ENCODE measurements at places on chromosomes 7 and 10.

- no peak for DNase-seq
These were observed 11.5 kb downstream of the TPK1 start for GRCh38 chr7:144824360-144824759.

DNA sequence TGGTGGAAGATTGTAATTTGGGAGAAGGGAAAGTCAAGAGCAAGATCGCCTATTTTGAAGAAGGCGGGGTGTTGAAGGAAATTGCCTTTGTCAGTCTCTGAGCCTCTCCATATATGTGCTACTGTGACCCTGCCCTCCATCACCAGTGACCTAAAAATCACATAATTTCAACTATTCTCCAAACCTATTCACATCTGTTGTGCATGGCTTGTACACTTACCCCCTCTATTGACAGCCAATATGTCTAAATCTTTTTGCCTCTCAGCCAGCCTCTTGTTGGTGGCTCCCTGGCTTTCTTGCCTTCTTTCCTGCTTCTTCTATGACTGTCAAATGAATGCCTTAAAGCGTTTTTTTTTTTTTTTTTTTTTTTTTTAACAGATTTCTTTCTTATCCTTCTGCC is 295.6 kb downstream of the AUTS2 start:
- DNase-seq, result no peak

- DNase-seq, result no peak
These were observed 35.1 kb downstream of the RCC1L start for GRCh38 chr7:75038508-75038907.

DNA sequence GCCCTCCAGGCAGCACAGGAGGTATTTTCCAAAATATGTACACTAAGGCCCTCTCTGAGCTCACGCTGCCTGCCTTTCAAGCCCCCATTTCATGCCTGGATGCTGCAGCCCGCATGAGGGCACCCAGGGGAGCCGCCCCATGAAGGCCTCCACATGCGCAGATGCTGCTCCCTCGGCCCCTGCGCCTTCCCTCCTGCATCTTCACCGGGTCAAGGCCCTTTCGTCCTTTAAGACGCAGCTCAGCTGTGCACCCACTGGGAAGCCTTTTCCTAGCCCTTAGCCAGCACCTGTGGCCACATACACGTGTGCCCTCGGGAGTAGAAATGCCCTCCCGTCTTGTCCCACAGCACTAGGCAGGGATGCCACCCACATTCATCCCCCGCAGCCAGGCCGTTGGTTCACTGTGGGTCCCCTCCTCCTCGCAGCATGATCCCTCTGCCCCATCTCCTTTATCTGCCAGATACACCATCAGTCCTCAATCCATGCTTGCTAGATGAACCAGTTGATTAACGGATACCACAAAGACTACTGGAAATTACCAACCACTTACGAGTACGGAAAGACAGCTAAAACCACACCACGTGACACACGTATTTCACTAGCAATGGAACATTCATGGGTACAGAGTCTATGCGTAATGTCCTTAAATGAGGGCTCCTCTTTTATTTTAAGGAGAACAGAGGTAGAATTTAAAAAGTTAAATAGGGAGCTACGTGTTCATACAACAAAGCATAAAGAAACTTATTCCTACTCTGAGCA is 278.0 kb downstream of the TNS3 start:
- DNase-seq, result no peak

- DNase-seq, result no peak
These were observed 179.1 kb upstream of the STEAP4 start for GRCh38 chr7:88485821-88486220.

DNA sequence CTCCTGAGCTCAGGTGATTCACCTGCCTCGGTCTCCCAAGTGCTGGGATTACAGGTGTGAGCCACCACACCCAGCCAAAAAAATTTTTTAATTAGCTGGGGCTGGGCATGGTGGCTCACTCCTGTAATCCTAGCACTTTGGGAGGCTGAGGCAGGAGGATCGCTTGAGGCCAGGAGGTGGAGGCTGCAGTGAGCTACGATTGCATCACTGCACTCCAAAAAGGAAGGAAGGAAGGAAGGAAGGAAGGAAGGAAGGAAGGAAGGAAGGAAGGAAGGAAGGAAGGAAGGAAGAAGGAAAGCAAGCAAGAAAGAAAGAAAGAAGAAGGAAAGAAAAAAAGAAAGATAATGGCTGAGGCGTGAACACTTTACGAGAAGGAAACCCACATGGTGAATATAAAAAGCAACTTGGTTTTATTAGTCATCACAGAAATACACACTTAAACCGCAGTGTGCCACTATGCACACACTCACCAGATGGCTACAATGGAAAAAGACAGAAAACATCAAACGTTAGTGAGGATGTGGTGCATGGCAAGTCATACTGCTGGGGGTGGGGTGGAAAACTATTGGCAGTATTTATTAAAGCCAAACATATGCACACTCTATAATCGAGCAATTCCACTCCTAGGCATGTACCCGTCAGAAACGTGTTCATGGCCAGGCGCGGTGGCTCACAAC is 4.4 kb upstream of the CCL26 start:
- DNase-seq, result peak; percentile 26

DNA sequence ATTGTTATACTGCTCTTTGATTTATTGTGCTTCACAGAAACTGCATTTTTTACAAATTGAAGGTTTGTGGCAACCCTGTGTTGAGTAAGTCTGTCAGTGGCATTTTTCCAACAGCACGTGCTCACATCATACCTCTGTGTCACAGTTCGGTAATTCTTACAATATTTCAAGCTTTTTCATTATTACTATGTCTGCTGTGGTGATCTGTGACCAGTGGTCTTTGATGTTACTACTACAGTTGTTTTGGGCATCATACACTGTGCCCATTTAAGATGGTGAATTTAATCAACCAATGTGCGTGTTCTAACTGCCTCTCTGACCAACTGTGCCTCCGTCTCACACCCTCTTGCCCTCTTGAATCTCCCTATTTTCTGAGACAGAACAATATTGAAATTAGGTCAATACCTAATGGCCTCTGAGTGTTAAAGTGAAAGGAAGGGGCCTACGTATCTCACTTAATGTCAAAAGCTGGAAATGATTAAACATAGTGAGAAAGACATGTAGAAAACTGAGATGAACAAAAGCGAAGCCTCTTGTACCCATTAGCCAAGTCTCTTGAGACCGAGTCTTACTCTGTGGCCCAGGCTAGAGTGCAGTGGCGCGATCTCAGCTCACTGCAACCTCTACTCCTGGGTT is 20.2 kb upstream of the ASL start:
- no peak for DNase-seq

GRCh38 chr10:89478739-89479654 is 56.4 kb downstream of the SLC16A12 start:
- DNase-seq, result no peak

DNA sequence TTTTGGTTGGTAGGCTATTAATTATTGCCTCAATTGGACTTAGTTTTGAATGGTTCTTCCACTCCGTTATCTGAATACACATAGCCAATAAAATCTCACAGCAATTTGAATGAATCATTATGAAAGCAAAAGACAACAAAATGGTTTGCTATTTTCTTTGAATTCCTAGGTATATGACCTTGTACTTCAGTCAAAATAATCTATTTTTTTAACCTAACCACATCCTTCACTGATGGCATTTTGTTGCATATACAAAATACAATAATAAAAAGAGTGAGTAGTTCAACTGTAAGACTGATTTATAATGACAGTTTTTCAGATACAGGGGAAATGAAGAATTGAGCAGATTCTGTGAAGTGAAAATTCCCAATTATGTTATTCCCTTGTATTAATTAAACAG is 433.1 kb downstream of the HTR7 start:
- no peak for DNase-seq

GRCh38 chr10:46247808-46248569 is 38.8 kb upstream of the ANTXRL start:
- no peak for DNase-seq

GRCh38 chr7:84009051-84009450 is 185.5 kb downstream of the SEMA3A start:
- no peak for DNase-seq

GRCh38 chr10:121154846-121155245 is 303.7 kb downstream of the WDR11 start:
- no peak for DNase-seq

DNA sequence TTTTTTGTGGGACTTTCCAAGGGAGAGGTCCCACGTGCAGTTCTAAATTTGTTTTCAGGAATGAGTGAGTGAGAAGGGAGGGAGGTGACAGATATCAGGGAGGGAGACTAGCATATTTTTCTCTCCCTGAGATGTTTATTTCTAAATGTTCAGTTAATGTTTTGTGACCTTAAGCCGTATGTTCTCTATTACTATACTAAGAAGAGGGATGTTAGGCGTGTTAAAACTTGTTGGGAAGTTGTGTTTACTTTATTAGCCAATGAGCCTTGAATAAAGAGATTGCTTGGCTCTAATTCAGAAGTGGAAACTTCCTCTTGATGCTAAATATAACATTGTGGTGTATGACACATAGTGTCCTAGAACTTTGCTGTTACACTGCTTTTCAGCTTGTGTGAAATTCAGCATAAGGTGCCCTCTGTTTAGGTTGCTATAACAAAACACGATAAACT is 37.3 kb downstream of the DNAH11 start:
- DNase-seq, result no peak

DNA sequence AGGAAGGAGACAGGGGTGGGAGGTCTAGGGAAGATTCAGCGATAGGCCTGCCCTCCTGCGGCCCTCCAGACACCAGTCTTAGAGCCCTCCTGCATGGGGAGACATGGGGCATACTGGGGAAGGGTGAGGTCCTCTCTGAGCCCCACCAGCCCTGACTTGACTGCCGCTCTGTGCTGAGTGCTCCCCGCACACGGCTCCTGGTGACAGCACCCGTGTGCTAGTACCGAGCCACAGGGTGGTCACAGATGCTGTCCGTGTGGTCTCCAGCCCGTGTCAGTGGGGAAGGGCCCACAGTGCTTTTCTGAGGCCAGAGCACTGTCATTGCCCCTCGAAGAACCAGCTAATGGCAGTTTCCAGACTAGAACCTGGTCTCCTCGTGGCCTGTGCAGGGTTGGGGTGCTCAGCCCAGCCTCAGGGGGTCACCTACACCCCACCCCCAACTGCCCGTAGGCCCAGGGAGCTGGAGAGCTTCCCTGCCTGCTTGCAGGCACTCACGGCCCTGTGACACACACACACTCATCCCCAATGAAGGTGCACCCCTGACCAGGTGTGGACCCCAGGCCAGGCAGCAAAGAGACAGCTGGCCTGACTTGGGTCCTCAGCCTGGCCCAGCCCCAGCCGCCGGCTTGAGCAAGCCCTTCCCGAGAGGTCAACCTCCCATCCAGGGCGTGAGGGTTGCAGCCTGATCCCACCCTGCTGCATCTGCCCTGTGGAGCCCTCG is 86.0 kb upstream of the RET start:
- DNase-seq, result no peak

GRCh38 chr7:128869138-128869943 is 6.7 kb downstream of the ATP6V1F start:
- DNase-seq, result no peak

DNA sequence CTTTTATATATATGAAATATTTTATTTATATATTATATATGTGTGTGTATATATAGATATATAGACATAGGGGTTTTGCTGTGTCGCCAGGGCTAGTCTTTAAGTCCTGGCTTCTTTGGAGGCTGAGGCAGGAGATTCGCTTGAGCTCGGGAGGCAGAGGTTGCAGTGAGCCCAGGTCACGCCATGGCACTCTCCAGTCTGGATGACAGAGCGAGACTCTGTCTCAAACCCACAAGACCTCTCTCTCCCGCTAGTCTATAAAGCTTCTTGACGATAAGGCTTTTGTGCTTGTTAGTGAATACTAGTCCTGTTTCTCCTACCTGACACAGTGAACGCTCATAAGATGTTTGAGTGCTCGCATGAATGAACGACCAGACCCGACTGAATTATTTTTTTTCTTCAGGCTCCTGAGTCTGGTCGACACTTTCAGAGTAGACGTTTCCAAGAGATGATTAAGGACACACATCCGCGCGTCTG is 577 bp upstream of the DDX21 start:
- DNase-seq, result no peak

DNA sequence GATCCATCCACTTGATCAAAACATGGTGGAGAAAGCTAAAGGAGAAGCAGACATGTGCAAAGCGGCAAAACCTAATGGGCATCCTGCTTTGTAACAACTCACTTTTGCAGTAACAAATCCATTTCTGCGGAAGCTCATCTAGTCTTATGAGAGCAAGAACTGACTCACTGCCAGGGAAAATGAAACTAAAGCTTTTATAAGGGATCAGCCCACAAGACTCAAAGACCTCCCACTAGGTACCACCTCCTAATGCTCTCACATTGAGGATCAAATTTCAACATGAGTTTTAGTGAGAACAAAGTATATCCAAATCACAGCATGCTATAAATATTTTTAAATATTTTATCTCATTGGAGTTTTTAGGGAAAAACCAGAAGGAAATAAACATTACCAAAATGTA is 120.1 kb upstream of the GNAI1 start:
- DNase-seq, result no peak

DNA sequence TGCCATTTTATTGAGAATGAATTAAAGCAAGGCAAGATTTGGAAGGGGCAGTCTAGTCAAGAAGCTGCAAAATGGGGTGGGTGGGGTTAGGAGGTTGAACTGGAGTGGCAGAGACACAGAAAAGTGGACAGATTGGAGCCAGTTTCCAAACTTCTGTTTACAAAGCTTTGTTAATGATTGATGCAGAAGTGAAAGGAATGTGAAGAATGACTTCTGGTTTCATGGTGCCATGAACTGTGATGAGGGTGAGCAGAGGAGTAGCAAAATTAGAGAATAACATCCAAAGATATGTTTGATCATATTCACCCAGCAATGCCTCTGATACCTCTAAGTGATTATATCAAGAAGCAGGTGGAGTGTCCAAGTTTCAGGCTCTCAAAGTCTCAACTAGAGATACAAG is 1118.0 kb upstream of the C7orf33 start:
- DNase-seq, result no peak

GRCh38 chr10:106866244-106866845 is 298.2 kb downstream of the SORCS1 start:
- no peak for DNase-seq

DNA sequence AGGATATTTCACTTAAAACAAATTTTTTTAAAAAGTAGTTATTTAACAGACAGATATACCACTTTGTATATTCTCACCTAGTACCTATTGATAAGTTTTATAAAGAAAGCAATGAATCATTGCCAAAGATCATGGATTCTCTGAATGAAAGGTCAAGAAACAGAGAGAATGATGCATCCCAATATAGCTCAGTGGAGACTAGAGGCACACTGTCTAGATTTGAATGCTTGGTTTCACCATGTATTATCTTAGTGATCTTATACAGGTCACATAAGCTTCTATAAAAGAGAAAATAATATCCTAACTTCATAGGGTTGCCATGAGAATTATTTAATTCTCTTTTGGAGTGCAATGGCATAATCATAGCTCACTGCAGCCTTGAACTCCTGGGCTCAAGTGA is 87.0 kb upstream of the LRRN3 start:
- DNase-seq, result no peak

DNA sequence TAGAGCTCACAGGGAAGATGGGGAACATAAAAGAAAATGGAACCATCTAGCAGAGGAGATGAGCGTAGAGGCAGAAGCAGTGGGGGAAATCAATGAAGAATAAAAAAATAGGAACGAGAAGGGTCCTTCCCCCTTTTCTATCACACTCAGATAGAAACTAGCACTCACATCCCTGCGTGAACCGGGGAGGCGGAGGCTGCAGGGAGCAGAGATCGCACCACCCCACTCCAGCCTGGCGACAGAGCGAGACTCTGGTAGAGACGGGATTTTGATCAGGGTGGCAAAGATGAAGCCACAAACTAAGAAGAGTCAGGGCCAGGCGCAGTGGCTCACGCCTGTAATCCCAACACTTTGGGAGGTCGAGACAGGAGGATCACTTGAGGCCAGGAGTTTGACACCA is 64.7 kb upstream of the ECHDC3 start:
- no peak for DNase-seq
